Pancreas (tissue), 10 donors: ENCODE measurements at places on chromosomes 6 and 20.

DNA sequence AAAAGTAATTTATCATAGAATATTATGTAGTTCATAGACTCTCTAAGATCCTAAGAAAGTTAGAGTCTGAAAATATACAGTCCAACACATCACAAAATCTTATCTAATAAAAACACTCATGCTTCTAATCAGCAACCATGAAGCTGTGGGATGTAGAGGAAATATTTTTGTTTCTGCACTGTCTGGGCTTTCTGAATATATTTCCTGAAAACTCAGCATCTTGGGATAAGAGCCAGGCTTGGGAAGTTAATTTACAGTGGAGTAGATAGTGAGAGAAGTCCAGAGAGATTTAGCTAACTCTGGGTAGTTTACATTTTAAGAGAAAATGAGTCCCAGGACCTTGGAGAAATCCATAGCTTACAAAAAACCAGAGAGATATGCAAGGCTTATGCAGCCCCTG is 150.4 kb upstream of the BMP5 start:
- DNase-seq, result no peak

DNA sequence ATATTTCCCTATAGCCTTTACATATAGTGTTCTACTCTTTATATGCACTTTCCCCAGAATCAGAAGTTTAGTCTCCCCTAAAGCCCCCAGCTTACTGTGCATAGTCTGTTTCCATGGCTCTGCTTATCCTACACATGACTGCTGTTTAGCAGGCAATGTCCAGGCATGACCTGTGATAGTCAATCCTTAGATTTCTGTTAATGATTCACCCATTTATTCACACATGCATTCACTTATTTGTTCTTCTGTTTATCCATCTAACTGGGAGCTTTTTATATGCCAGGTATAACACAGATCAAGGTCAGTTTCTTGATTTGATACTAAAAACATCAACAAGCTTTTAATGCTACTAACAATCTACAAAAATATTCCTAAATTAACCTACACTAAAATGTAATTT is 300.8 kb downstream of the PHF3 start:
- DNase-seq, result no peak

DNA sequence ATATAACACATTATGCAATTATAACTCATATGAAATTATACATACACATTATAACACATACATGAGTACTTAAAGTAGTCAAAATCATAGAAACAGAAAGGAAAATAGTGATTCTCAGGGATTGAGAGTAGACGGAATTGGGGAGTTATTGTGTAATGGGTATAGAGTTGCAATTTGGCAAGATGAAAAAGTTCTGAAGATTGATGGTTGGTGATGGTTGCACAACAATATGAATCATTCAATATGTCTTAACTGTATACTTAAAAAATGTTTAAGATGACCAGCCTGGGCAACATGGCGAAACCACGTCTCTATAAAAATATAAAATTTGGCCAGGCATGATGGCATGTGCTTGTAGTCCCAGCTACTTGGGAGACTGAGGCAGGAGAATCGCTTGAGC is 372.7 kb downstream of the CDKAL1 start:
- no peak for DNase-seq

DNA sequence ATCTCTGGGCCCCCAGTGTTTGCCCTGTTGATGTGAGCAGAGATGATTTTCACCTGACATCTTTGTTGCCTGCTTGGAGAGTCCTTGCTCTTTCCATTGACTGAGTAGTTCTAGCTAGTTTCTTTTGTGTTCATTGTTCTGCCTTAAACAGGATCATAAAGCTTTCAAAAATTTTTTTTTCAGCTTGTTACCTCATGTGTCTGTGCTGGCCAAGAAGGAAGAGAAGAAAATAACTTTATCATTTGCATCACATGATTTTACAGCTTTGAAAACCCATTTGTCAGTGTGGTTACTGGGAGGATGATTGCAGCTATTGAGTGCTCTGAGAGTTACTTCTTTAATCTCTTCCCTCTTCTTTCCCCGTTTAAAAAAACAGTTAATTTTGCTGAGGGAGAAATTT is 16.0 kb downstream of the FOXO3 start:
- DNase-seq, result no peak

DNA sequence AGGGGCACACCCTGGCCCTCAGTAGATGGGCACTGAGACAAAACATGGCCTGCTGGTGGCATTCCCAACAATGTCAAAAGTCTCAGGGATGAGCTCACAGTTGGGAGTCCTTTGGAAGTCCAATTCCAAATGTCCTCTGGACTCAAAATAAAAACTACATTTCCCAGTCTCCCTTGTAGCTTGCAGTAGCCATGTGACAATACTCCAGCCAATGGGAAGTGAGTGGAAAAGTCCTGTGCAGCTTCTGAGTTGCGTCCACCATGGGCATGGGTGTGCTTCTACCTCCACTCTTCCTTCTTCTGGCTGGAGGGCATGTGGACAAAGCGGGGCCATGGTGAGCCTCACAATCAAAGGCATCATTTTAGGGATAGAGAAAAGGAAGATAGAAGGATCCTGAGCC is 5.8 kb upstream of the ADAM33 start:
- no peak for DNase-seq

- no peak for DNase-seq
Measured at GRCh38 chr6:15441981-15442380, 196.1 kb downstream of the JARID2 start.

GRCh38 chr6:52511572-52512151 is 65.2 kb downstream of the TRAM2 start:
- DNase-seq, result no peak

- DNase-seq, result no peak
Measured at GRCh38 chr6:13292774-13293173, 35.6 kb downstream of the TBC1D7 start.

GRCh38 chr6:166926748-166927147 is 29.6 kb downstream of the RNASET2 start:
- no peak for DNase-seq

DNA sequence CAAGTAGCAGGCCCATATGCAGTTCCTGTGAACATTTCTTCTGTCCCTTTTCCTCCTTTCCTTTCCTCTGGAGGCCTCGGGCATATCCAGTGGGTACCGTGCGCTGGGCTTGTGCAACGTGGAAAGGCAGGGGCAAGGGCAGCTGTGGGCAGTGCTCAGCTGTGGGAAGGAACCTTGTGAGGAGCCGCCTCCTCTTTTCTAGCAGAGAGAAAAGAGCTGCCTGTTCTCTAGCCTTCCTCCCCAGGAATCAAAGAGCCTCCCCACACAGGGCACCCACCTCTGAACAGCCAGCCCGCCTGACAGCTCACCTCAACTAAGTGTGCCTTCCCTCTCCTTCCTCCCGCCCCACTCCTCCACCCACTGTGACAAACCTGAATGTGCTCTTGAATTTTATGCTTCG is 143.3 kb upstream of the HDDC2 start:
- no peak for DNase-seq

DNA sequence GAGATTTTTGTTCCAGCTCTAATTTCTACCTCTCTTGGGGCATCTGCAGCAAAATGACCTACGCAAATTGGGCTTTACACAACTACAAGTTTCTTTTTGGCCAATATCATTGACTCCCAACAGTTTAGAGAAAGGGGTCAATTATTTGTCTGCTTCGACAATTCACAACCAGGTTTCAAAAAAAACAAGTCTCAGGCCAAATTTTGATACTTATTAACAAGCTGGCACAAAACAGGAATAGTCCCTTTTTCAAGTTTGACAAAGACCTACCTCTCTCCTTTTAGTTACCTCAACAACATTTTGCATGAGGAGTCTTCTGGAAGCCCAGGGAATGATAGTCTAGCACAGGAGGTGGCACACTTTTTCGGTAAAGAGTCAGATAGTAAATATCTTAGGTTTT is 97.9 kb upstream of the TSHZ2 start:
- DNase-seq, result no peak

DNA sequence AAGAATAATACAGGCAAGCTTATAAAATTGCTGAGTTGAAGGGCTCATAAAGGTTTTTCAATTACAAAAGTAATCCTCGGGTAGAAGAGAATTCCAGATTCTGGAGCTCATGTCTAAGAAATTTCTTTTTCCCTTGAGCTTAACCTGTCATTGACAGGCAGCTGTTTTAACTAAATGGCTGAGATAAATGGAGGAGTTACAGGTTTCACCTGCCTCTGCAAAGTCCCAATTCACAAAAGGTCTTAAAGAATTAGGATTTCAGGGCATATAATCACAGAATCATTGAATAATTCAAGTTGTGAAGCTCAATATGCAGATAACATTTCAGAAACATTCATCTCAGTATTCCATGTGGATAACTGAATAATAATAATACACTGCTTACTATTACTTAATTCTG is 660.1 kb upstream of the NRSN1 start:
- DNase-seq, result no peak

DNA sequence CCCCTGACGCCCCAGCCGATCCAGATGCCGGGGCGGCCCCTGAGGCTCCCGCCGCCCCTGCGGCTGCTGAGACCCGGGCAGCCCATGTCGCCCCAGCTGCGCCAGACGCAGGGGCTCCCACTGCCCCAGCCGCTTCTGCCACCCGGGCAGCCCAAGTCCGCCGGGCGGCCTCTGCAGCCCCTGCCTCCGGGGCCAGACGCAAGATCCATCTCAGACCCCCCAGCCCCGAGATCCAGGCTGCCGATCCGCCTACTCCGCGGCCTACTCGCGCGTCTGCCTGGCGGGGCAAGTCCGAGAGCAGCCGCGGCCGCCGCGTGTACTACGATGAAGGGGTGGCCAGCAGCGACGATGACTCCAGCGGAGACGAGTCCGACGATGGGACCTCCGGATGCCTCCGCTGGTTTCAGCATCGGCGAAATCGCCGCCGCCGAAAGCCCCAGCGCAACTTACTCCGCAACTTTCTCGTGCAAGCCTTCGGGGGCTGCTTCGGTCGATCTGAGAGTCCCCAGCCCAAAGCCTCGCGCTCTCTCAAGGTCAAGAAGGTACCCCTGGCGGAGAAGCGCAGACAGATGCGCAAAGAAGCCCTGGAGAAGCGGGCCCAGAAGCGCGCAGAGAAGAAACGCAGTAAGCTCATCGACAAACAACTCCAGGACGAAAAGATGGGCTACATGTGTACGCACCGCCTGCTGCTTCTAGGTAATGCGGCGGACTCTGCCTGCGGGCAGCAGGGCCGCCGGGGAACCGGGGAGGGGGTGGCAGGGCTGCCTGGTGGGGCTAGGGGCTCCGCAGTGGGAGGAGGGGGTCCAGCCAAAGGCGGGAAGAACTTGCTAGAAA is 2.3 kb downstream of the GNAS start:
- no peak for DNase-seq

GRCh38 chr6:89952686-89953085 is 58.4 kb downstream of the GJA10 start:
- no peak for DNase-seq

GRCh38 chr20:37943501-37944455 is 40.9 kb downstream of the VSTM2L start:
- no peak for DNase-seq

DNA sequence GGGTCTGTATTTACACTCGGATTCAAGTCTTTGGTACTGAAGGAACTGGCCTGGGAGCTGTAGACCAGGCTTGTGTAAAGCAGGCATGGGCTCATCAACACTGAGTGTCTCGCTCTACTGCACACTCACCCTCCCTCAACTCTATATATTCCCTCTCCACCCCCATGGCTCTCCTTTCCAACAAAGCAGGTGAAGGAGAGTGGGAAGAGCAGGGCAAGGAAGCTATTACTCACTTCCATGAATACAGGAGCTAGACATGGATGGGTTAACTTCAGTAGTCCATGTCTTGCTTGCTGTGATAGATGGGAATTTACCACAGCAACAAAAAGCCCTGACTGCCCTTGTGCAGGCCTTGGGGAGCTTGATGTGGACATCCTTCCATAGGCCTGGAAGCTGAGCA is 20.7 kb upstream of the SLC2A12 start:
- no peak for DNase-seq

GRCh38 chr6:6438286-6438685 is 117.8 kb upstream of the F13A1 start:
- DNase-seq, result no peak

- no peak for DNase-seq
Measured at GRCh38 chr6:43911354-43912115, 141.5 kb downstream of the VEGFA start.

GRCh38 chr6:118400098-118400497 is 148.0 kb upstream of the PLN start:
- DNase-seq, result no peak

GRCh38 chr6:79632580-79632979 is 1.5 kb downstream of the SH3BGRL2 start:
- DNase-seq, result no peak

DNA sequence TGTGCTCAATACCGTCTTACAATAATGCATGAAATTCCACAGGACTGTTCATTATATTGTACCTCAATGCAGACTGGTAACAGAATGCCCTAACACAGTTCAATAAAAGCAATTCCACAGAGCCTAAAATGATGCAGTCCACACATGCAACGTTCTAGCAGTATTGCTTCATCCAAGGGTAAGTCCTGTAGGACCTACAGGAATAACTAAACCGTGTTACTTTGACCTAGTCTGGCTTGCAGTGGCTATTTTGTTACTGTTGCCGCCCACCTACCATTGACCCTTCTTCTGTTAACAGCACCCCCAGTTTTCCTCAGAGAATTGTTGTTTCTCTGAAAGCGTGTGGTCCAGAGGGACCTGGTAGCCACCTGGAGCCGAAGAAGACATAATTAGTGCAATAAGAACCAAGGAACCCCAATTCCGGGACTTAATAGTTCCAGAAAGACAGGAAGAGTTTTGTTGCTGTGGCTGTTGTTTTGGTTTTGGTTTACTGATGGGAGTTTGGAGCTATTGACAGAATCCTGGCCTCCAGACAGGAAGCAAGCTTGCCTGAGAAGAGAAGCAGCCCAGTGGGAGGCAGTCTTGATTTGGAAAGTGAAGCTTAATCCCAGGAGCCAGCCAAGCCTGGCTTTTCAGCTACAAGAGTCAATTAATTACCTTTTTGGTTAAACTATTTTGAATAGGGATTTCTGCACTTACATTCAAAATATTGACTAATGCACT is 91.3 kb downstream of the FRK start:
- no peak for DNase-seq

GRCh38 chr6:122994256-122994655 is 1.8 kb upstream of the CLVS2 start:
- DNase-seq, result no peak

- no peak for DNase-seq
Measured at GRCh38 chr6:157481189-157481864, 100.3 kb downstream of the ZDHHC14 start.

GRCh38 chr6:32194825-32195651 is 2.6 kb upstream of the GPSM3 start:
- DNase-seq, result no peak

- no peak for DNase-seq
Measured at GRCh38 chr6:12482386-12483375, 192.5 kb downstream of the EDN1 start.

- DNase-seq, result peak; percentile 49
Measured at GRCh38 chr20:50027611-50028105, 44.9 kb downstream of the SNAI1 start.

- DNase-seq, result no peak
Measured at GRCh38 chr6:12950976-12951375, 234.4 kb downstream of the PHACTR1 start.
